ENCODE measurements at places on chromosomes 12 and 14.

GRCh38 chr14:75439989-75440388 is 12.2 kb downstream of the JDP2 start:
- no peak for DNase-seq
- H3K27me3 ChIP-seq, result no peaks in the 10 kb centered on the region
- H3K36me3 ChIP-seq, result peaks cover 23% of the 10 kb centered on the region
- no peak overlapping the region for H3K4me3 ChIP-seq

DNA sequence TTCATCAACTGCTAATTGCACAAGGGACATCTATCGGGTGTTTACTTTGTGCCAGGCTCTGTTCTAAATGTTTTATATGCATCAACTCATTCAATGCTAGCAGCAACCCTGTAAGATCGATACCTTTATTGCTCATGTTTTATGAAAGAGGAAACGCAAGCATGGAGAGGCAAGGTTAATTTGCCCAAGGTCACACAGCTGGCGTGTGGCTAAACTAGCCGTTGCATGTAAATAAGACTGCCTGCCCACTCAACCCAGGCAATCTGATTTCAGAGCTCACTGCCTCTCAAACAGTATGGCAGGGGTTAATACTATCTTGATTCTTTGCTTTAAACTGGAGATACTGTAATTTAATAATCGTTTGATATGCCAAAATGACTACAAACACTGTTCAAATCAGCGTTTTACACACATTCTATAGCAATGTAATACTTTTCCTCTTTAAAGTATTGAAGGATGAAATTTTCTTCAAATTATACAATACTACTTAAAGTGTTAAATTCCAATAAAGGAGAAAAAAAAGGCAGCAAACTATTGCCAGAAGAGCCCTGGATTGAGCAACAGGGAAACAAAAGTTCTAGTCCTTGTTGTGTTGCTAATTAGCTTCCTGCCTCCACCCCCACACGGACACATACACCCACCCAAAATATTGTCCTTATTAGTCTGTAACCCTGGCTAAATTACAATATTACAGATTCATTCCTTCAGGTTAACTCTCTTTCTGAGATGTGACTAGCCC is 39.1 kb upstream of the DHRS7 start:
- no peak overlapping the region for H3K4me3 ChIP-seq
- no peaks in the 10 kb centered on the region for H3K27me3 ChIP-seq
- no peaks in the 10 kb centered on the region for H3K4me1 ChIP-seq
- H3K36me3 ChIP-seq, result no peaks in the 10 kb centered on the region

DNA sequence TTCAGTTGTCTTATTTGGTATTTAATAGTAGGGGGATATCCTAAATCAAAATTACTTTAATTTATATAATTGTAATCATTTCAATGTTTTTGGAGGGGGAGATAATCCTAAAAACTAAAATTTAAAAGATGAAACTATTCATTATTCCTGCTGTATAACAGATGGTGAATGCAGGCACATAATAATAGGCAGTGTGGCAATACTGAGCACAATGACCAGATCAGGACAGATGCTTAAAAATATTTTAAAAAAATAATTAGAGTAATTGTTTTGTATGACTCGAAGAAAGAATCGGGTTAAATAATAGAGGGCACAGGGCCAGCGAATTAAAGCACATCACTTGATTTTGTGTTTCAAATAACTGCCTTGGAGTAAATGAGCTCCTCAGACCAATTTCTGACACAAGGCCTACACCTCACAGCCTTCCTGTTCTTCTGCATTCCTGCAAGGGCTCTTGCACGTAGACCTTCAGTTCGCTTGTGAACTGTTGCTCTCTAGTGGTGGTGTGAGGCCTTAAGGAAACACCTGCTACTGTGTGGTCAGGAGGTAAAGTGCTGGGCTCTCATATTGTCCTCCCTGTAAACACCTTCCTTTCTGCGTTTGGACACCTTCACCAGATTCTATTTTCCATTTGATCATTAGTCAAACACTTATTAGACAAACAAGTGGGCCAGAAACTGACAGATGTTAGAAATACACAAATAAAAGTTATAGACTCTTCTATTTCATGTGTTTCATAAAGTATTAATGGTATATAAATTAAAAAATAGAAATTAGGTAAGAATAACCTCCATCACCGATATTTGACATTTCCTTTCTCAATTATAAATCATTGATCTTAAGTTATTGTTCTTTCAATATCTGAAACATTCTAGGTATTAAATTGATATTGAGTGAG is 29.3 kb upstream of the KLRF1 start:
- no peaks in the 10 kb centered on the region for H3K36me3 ChIP-seq
- no peak overlapping the region for H3K27ac ChIP-seq
- H3K4me3 ChIP-seq, result no peak overlapping the region
- DNase-seq, result no peak
- no peaks in the 10 kb centered on the region for H3K4me1 ChIP-seq

DNA sequence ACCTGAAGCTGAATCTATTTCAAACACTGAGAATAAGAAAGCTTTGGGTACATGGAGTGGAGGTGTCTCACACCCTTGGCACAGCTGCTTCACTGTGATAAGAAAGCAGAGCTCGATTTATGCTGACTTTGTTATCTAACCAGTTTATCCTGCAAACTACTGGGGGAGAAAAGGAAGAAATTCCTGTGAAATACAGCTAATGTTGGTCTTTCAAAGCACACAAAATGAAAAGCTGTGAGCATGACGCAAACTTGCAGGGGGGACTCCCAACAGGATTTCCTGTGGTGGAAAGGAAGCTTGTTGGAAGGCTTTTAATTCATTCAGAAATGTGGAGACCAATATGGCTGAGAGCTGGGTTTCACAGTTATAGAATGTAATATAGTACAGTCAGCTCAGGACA is 53.4 kb downstream of the SRGAP1 start:
- no peaks in the 10 kb centered on the region for H3K27me3 ChIP-seq
- H3K4me1 ChIP-seq, result no peaks in the 10 kb centered on the region
- no peak overlapping the region for H3K27ac ChIP-seq
- no peak for DNase-seq

DNA sequence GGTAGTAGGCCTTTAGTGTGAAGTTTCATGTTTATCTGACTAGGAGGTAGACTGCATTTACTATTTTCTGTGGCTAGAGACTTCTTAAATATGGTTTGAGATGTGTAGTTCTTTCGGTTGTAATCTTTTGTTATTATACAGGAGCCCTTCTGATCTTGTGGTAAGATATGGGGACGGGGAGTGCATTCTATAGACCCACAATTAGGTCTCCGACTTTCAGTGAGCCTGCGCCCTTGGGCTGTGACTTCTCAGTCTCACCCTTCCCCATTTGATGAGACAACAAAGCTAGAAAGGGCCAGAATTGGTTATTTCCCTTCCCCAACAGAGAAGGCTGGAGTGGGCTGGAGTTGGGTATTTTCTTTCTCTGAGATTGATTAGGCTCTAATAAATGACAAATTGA is 130.0 kb downstream of the MSRB3 start:
- H3K36me3 ChIP-seq, result no peaks in the 10 kb centered on the region
- H3K27ac ChIP-seq, result no peak overlapping the region
- no peaks in the 10 kb centered on the region for H3K4me1 ChIP-seq
- DNase-seq, result no peak

GRCh38 chr14:92482621-92483319 is 30.8 kb upstream of the RIN3 start:
- H3K4me1 ChIP-seq, result peaks cover 12% of the 10 kb centered on the region
- no peaks in the 10 kb centered on the region for H3K36me3 ChIP-seq
- H3K27me3 ChIP-seq, result no peaks in the 10 kb centered on the region
- no peak for DNase-seq

- peak overlapping the region; percentile 12 for H3K27ac ChIP-seq
- H3K4me1 ChIP-seq, result peaks cover 16% of the 10 kb centered on the region
- DNase-seq, result no peak
- H3K27me3 ChIP-seq, result no peaks in the 10 kb centered on the region
Measured at GRCh38 chr12:66154776-66155175, 15.0 kb downstream of the TMBIM4 start.

DNA sequence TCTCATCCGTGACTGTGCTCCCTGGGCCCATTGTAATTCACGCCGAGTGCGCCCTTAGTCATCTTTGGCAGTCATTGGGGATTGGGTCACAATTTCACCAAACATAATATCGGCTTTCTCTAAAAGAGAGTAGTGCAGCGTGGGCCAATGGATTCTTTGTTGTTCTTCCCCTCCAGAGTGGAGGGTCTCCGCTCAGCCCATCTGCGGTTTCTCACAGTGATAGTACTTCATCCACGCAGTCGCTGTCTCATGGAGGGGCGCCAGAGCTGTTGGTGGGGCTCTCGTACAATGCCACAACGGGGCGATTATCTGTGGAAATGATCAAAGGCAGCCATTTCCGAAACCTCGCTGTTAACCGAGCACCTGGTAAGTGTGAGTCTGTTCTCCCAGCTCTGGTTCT is 321.8 kb downstream of the SNAPC1 start:
- no peaks in the 10 kb centered on the region for H3K4me1 ChIP-seq
- H3K27me3 ChIP-seq, result no peaks in the 10 kb centered on the region
- no peak overlapping the region for H3K27ac ChIP-seq
- no peak for DNase-seq
- no peaks in the 10 kb centered on the region for H3K36me3 ChIP-seq
- no peak overlapping the region for H3K4me3 ChIP-seq

DNA sequence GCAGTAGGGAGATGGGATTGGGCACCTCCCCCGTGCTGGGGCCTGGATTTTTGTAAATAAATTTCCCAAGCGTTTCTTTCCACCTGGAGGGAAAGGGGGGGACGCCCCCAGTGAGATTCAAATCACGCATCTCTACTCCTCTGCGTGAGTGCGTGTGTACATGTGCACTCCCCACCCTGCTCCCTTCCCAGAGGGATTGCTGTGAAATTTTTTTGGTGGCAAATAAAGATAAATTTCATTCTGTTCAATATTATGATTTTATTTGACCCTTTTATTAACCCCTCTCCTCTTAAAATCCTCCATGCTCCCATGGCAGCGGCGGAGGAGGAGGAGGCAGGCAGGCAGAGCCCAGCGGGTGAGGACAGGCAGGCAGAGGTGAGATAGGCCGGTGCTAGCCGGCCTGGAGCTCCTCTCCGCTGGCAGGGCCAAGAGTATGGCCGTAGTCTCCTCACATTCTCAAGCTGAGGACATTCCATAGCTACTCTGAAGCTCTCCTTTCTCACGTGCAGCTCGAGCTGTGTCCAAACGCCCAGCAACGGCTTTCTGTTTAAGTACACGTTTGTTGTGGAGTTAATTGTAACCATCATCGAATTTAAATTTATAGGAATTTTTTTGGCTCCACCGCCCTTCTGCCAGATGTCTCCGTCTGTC is 1.5 kb upstream of the HOTAIR start:
- H3K36me3 ChIP-seq, result no peaks in the 10 kb centered on the region
- H3K4me1 ChIP-seq, result peaks cover 16% of the 10 kb centered on the region
- peaks cover 45% of the 10 kb centered on the region for H3K27me3 ChIP-seq
- H3K27ac ChIP-seq, result no peak overlapping the region

DNA sequence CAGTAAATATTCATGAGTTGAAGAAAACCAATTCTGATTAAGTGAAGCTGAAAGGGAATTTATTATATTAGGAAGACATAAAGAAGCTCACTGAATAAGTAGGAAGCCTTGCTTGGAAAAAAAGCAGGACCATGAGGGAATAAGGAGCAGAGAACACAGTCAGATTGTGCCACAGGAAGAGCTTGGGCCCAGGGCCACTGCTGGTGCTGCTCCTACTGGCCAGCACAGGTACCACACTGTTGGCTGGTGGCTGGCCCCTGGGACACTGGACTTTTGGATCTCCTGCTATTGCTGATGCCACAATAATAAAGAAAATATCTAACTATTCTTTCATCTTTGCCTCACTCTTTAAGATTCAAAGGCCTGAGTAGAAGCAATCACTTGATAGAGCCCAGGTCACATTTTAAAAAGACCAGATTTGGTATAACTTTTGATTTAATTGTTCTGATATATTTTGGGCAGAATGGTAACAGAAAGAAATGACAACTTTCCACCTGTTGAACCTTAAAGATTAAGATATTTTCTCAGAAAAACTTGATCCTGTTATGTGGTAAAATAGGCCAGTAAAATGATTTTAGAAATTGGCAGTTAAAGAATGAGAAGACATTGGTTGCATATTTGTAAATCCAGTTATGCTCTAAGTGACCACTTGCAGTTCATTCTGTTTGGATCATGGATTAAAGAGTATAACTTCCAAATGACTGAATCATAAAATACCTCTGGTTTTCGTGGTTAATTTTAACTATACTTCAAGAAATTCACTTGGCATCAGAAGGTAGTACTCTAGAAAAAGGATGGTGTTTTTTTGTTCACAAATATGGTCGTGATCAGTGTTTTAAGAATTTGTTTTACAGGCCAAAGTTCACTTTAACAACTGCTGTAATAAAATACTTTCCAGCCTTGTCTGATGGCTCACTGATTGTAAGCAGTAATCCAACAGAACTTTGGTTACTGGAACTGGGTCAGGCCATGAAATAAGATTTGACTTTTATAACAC is 68.3 kb downstream of the DERA start:
- peaks cover 23% of the 10 kb centered on the region for H3K4me1 ChIP-seq
- DNase-seq, result no peak
- H3K4me3 ChIP-seq, result no peak overlapping the region
- H3K27me3 ChIP-seq, result no peaks in the 10 kb centered on the region

- H3K27ac ChIP-seq, result no peak overlapping the region
- H3K36me3 ChIP-seq, result no peaks in the 10 kb centered on the region
- no peaks in the 10 kb centered on the region for H3K4me1 ChIP-seq
- H3K4me3 ChIP-seq, result no peak overlapping the region
- H3K27me3 ChIP-seq, result no peaks in the 10 kb centered on the region
Measured at GRCh38 chr14:29220566-29220965, 454.0 kb downstream of the FOXG1 start.

DNA sequence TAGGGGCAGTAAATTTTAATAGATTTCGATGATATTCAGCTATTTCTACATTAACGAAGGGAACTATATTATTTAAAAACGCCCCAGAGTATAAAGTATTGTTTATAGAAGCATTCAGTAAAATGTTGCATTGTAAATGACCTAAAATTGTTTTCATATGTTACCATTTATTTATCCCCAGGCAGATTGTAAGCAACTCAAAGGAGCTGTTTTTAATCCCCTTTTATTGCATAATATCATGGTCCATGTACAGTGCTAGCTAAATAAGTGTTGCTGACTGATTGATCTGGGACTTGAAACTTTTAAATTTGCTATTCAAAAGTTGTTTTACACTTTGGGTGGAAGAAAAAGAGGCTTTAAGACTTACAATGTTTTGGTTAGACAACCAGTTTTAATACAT is 199.0 kb upstream of the SLC38A2 start:
- H3K4me3 ChIP-seq, result no peak overlapping the region
- H3K4me1 ChIP-seq, result peaks cover 17% of the 10 kb centered on the region
- no peak overlapping the region for H3K27ac ChIP-seq

DNA sequence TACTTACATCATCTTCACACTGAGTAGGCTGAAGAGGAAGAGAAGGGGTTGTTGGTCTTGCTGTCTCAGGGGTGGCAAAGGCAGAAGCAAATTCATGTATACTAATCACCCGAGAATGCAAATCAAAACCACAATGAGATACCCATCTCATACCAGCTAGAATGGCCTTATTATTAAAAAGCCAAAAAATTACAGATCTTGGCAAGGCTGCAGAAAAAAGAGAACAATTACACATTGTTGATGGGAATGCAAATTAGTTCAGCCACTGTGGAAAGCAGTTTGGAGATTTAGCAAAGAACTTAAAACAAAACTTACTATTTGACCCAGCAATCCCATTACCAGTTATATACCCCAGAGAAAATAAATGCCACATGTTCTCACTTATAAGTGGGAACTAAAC is 154.9 kb downstream of the SEC23A start:
- H3K27ac ChIP-seq, result no peak overlapping the region
- H3K4me1 ChIP-seq, result peaks cover 21% of the 10 kb centered on the region
- no peak for DNase-seq
- no peak overlapping the region for H3K4me3 ChIP-seq
- H3K27me3 ChIP-seq, result no peaks in the 10 kb centered on the region
